NCI-H2081 (cell line): ENCODE measurements at places on chromosomes 12 and 14.

GRCh38 chr12:107484230-107484629 lies 201.4 kb upstream of the PWP1 start:
- DNase-seq: no peak

DNA sequence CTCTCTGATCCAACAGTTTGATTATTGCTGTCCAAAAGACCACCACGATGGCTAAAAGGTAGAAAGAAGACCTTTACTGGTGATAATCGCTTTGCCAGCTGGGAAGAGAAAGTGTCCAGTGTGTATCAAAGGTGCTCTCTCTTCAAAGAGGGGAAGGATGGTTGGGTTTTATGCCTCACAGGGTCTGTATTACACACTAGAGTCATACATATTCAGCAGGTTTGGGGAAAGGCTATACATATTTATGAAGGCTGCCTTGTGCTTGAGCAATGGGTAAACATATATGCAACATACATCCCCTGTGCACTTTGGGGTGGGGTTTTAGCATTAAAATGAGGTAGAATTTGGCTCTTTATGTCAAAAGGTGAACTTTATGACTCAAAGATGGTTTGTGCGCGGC lies 18.2 kb downstream of the GPRC5D start:
- DNase-seq: no peak

GRCh38 chr12:75439930-75440329 lies 40.6 kb upstream of the GLIPR1 start:
- DNase-seq: no peak

DNA sequence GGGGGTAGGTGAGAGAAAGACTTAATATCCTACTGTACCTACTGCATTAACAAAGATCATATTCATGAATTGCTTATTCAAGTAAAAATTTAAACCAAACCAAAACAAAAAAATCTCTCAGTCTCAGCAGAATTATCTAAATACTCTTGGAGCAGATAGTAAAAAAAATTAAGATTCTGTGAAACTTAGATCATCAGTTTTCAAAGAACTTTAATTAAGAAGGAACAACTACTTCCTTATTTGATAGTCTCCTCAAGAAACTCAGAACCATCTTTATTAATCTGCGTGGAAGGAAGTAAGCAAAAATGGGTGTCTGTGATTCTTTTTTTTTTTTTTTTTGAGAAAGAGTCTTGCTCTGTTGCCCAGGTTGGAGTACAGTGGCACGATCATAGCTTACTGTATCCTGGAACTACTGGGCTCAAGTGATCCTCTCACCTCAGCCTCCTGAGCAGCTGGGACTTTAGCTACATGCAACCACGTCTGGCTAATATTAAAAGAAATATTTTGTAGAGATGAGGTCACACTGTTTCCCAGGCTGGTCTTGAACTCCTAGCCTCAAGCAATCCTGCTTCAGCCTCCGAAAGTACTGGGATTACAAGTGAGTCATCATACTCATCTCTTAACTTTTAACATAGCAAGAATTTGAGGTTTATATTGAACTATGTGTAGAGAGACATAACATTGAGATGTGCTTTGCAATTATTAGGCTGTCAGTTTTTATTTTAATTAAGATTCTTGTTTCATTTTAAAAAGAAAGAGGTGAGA lies 37.4 kb downstream of the GAS2L3 start:
- DNase-seq: no peak

DNA sequence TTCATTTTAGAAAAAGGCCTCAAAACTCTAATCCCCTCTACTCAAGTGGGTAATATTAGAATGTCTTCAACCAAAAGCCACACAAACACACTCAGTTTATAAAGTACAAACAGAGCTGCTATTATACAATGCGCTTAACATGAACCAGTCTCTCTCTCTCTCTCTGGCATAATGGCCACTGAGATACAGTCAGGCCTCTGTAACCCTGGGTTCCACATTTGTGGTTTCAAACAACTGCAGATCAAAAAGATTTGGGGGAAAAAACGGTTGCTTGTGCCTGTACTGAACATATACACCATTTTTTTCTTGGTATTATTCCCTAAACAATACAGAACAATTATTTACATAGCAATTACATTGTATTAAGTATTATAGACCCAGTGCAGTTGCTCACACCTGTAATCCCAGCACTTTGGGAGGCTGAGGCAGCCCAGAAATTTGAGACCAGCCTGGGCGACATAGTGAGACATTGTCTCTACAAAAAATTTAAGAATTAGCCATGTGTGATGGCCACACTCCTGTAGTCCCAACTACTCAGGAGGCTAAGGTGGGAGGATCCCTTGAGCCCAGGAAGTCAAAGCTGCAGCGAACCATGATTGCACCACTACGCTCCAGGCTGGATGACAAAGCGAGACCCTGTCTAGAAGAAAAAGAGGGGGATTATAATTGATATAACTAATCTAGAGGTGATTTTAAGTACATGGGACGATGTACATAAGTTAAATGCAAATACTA lies 5.6 kb downstream of the SLC11A2 start:
- DNase-seq: peak; percentile 48

DNA sequence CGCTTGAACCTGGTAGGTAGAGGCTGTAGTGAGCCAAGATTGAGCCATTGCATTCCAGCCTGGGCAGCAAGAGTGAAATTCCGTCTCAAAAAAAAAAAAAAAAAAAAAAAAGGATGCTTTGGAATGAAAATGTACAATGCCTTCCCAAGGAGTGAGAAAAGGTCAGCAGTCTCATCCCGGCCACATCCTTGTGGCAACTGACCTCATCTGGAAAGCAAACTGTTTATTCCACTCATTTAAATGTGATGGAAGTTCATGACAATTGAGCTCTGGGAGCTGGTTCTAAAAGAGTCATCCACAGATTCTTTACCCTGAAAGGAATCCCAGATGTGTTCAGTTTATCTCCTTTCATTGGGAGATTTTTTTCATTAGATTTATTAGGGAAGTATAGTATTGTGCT lies 19.4 kb upstream of the LIMA1 start:
- DNase-seq: no peak

GRCh38 chr14:81363746-81364378 lies 36.3 kb downstream of the STON2 start:
- DNase-seq: no peak

DNA sequence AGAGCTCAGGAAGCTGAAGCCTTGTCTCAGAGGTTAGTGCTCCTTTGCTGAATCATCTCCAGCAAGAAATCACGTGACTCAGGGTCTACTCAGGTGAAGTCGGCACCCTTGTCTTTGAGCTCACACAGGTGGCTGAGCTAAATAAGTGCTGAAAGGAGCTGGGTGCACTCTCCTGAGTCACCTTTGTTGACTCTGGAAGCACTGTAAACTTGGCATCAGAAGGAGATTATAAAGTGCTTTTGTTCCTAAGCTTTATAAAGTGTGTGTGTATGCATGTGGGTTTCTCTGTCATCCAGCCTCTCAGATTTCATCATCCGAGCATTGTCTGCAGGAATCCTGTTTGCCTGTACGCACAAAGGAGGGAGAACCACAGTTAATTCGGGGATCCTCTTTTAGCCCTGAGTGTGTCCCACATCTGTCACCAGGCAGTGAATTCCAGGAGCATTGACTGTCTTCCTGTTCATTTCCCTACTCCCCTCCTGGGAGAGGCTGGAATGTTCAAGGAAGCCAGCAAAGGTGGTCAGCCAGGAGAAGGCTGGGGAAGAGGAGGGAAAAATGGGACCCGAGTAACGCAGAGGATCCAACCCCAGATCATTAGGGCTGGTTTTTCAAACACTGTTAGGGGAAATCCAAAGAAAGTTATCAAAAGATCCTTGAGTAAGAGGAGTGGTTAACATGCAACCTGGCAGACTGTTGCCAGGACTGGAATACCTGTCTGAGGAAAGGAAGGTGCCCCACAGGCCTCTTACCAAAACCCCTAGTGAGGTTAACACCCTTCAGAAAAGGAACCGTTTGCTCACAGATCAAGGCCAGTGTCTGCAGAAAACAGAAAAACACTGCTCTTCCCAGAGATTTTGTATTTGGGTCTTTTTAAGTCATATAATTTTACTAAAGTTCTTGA lies 157.5 kb upstream of the HIF1A start:
- DNase-seq: peak; percentile 12

DNA sequence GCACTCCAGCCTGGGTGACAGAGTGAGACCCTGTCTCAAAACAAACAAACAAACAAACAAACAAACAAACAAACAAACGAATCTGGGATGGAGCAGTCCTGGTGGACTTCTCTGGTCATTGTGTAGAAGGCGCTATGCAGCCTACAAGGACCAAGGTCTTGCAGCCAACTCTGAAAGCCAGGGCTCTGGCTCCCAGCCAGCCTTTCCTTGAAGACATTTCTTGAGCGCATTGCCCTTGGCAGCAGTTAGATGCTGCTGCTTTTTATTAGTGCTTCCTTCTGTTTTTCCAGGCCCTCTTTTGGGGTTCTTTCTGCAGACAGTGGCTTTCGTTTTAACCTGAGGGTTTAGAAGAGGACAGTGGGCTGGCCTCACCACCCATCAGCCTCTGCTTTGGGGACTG lies 20.2 kb downstream of the CCDC177 start:
- DNase-seq: no peak

DNA sequence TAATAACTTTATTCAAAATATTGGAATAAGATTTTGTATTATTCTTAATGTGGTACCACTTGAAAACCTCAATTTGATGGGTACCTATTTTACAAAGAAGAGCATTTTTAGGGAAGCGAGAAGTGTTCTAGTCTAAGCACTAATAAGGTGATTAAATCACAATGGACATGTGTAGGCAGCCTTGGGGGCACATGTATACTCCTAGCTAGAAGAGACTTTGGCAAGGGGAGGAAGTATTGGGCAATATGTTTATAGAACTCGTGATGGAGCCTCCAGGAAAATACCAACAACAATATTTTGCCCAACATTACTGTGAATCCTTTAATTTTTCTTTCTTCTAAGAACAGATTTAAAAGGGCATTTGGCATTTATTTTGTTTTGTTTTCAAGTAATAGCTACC lies 280.3 kb downstream of the ADAMTS20 start:
- DNase-seq: no peak

GRCh38 chr14:105143451-105144025 lies 25.0 kb downstream of the JAG2 start:
- DNase-seq: no peak

- DNase-seq: no peak
Measured at GRCh38 chr14:65620195-65620594, 207.7 kb downstream of the FUT8 start.

- no peak for DNase-seq
Measured at GRCh38 chr12:10454531-10454930, 1.4 kb upstream of the KLRC1 start.

DNA sequence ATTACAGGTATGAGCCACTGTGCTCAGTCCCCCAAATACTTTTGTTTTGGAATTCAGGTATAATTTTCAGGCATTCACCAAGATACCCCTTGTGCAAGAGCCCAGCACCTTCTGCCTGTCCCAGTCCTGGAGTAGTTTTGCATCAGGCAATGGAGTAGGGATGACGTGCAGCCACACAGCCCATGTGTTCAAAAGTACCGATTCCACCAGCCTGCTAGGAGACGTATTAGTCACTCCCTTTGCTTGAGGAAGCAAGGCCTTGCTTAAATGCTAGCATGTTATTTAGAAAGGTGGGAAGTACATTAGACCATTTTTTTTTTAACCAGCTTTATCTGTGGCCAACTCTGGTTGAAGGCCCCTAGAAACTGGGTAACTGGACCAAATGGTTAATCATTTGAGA lies 15.0 kb upstream of the GALNT16 start:
- no peak for DNase-seq

DNA sequence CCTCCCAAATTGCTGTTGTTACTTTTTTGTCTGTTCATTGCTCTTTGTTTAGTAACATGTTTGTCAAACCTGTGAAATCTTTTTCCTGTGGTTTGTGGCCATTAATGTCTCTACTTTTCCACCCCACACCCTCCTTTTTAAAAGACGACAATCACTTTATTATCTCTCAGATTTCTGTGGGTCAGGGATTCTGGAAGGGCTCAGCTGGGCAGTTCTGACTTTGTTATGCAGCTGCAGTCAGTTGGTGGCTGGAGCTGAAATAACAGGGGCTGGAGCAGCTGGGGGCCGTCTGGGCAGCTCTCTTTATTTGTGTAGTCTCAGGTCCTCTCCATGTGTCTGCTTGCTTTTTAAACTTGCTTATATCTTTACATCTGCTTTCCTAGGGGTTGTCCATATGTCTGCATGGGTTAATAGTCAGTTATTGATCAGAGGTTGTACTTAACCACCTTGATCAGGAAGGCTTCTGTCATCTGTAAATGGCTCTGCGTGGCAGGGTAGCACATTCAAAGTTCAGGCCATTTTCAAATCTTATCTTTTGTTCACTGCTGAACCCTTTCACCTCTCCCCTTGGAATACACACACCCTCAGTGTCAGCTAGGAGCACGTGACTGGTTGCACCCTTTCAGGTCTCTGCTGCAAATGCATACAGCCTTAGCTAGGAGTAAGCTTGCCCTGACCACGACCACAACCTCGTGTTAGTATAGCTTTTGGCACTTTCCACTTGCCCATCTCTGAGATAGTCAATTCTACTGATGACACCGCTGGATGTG lies 27.9 kb downstream of the BORCS5 start:
- DNase-seq: peak; percentile 33

- no peak for DNase-seq
Measured at GRCh38 chr14:89507521-89507920, 90.5 kb upstream of the FOXN3 start.

DNA sequence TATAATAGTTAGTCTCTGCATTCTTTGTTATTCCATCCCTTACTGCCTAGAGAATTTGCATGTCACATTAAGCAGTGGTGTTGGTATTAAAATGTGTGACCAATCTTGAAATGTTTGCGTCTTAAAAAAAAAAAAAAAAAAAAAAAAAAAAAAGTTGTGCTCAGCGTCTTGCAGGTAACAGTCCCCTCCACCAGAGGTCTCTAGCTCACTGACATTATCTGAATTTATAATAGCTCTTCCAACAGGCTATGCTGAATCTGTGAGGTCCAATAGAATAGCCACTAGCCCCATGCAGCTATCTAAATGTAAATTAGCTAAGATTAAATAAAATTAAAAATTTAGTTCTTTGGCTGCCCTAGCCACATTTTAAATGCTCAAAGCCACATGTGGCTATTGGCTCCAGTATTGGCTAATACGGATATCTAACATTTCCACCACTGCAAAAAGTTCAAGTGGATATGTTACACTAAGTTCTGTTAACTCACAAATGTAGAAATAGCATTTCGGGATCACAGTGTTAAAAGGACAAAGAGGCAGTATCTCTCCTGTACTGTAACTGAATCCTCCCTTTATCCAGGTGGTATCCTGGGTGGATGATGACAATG lies 28.7 kb downstream of the NKX2-8 start:
- DNase-seq: peak; percentile 62

DNA sequence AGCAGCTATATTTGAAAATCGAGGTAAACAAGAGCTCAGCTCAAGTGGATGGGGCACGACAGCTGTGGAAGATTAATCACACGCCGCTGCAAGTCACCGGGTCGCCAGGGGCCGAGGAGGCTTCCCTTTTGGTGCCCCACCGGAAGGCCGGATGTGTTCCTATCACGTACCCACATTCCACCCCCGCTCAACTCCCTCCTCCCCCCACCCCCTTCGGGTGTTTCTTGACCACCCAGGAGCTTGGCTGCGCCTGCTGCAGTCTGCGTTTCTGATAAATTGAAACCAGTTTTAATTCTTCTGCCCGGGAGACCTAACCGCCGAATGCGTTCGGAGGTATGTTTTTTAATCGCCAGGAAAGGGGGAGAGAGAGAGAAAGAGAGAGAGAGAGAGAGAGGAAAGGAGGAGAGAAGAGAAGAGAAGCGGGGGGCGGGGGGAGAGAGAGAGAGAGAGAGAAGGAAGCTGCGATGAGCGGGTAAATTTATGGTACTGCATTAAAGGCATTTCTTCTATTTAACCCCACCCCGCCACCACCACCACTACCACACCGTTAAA lies 1.8 kb downstream of the SLC8A3 start:
- DNase-seq: no peak

- DNase-seq: no peak
Measured at GRCh38 chr12:4736091-4736490, 15.9 kb downstream of the GALNT8 start.
